ENCODE measurements at places on chromosomes 7 and 10.

DNA sequence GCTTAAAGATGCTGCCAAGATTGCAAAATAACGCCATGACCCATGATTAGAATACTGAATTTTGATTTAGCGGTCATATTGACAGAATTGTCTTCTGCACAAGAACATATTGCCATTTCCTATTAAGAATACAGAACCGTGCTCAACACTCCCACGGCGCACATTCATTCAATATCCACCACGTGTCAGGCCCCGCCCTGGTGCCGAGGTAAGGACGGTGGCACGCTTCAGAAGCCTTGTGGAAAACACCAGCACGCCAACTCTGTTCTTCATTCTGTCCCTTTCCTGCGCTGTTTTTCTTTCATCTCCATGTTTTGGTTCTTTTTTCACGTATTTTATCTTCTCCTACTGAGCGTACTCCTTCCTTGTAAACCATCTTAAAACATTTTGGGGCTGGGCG is 189.3 kb downstream of the ZMYND11 start:
- DNase-seq: no peak

- no peak for DNase-seq
Measured at GRCh38 chr7:149666360-149666945, 106.9 kb downstream of the ZNF467 start.

DNA sequence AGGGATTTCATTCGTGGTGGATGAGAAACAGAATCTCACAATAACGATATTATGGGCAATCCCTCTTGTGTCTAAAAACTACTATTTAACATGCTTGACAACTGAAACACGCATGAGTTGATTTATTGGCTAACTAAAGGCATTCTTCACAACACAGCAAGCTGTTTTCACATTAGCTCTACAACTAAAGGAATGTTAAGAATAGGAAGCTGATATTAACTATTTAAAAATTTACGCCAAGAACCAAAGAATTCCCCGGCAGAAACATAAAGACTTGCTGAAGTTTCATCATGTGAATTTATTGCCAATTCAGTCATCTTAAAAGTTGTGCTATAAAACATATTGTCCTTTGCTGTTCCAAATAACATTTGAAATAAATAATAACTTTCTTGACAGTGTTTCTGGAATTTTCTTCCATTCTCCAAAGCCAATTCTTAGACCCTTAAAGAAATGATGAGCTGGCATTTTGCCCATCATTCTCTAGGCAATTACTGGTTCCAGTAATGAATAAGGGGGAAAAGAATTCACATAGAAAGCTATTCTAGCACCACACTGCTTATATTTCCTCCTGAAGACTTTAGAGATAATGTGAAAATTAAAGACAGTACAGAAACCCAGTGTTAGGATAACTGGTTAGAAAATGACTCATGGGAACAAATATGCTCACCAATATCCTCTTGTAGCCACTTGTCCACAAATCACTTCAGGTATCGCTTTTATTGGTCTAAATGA is 233.1 kb downstream of the PARD3 start:
- DNase-seq: no peak

GRCh38 chr7:24732646-24733413 is 24.4 kb downstream of the GSDME start:
- DNase-seq: no peak

- DNase-seq: no peak
Measured at GRCh38 chr7:123972831-123973230, 47.8 kb downstream of the SPAM1 start.

DNA sequence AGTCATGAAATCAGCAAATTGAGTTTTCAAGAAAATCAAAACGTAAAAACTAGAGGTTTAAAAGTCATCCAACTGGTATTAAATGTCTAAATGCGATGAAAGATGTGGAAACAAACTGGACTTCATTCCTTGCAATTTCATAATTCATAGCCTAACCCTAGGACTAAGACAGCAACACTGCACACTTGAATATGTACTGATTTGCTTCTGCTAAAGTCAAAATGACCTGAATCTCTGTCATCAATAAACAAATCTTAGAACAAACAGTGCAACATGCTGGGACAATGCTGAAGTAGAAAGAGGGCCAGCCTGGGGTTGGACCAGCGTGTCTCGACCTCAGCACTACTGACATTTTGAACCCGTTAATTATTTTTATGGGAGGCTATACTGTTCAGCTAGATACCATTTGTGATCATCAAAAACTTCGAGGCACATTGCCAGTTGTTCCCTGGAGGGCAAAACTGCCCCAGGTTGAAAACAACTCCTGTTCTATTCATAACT is 47.1 kb downstream of the MYOF start:
- no peak for DNase-seq

DNA sequence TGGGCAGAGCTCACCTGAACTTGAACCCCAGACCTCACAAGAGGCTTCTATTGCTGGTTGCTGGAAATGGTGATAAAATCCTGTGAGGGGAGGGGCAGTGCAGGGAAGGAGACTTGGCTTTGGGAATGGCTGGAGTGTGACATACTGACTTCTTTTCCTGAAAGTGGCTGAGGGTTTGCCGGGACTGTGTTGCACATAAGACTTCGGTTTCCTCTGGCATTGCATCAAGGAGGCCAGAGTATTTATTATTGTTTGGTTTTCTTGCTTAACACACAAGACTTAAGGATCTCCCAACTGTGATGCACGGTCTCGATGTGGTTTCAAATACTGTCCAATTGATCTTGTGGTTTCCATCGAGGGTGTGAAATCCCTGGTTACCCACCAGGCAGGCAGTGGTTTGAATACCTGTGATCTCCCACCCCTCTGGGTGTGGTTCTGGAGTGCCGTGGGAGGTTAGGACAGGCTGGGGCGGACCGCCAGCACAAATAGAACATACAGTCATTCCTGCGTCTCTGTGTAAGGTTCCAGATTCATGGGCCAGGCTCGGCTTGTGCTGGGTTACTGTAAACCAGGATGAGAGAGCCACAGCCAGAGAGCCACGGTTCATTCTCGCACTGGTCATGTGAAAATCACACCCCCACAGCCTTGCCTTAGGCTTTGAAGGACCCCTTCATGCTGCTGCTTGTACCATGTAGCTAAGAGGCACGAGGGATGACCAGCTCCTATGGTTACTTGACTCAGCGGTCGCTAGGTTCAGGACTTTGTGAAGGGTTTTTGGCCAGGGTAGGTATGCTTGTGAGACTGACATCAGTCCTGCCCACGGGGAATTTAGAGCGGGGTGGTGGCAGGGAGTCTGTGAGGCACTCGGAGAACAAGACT is 39.2 kb downstream of the WBP1L start:
- DNase-seq: no peak

- DNase-seq: no peak
Measured at GRCh38 chr7:13179775-13180523, 492.5 kb downstream of the ARL4A start.

DNA sequence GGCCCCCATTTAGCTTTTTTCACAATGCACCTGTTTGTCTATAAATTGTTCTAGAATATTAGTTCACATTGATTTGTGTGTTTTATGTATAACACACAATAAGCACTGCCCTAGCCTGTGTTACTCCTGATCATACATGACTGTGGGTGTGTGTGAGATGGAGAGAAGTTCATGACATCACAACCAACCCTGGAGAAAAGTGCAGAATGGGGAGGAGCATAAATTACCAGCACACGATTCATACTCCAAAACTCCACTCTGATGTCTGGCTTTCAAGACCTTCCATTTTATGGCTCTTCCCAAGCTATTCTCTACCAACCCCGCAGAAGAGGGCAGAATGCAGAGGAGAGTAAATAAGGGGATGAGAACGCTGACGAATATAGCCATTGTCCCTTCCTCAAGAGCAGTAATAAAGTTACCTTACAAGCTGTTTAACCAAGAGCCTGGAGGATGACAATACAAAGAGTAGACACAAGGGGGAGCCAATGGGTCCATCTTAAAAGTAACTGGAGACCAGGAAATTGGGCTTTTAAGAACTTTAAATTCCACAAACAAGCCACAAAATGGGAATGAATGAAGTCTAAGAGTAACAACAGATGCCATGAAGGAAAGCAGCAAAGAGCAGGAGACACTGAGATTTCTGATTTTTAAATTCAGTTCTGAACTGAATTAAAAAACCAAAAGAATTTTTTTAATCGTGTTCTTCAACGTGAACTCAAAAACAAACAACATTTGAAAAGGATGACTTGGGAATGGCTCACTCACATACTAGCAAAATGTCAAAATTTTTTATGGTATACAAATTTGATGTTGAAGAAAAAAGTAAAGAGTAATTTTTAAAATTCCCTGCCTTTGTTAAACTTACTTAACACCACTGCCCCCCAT is 159.6 kb downstream of the PARD3 start:
- DNase-seq: peak; percentile 35

GRCh38 chr10:28986117-28986792 is 302.6 kb upstream of the LYZL1 start:
- DNase-seq: no peak

- DNase-seq: no peak
Measured at GRCh38 chr10:76901701-76902100, 735.9 kb downstream of the KCNMA1 start.

DNA sequence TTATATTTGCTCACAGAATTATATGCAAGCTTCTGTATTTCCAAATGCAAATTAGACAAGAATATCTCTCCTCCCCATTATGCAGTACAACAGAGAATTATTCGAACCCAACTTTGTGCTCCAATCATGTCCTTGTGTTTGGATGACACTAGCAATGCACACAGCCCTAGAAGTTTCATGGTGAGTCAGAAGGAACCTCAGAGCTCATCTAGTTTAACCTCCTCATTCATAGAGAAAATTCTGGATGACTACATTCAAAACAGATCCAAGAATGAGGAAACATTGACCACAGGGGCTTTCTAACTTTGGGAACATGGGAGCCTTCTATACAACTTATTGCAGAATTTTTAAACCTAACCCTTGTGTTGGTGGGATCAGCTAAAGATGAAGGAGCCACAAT is 12.8 kb upstream of the ARID5B start:
- DNase-seq: no peak

DNA sequence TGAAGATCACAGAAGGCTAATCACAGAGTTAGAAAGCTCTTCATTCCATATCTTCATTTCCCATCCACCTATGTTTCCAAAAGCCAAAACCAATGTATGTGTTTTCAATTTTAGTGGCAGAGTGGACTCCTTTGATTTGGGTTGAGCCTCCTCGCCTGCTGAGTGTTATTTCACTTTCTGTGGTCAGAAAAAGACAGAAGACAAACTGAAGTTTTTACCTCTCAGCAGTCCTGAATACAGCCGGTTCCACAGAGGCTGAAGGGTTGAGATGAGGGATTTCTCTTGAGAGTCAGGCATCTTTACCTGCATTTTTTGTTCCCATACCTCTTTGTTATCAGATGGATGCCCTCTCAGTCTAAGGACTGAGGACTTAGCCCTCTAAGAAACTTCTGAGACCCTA is 659.6 kb downstream of the CCSER2 start:
- DNase-seq: no peak

DNA sequence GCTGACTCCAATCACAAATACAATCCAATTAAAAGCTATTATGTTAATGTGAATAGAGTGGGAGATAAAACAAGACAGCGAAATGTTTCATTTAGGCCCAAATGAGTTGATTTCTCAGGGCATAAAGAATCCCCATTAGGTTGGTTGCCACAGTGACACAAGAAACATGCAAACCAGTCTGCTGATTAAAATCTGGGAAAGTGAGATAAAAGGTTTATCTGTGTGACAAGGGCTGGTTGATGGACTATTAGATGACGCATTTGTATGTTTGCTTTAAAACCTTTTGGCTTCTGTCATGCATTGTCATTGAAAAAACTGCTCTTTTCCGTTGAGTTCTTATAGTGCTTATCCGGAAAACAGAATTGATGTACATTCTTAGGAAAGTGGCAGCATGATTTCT is 658.2 kb downstream of the GATA3 start:
- DNase-seq: no peak

GRCh38 chr10:113802997-113803396 is 50.9 kb downstream of the DCLRE1A start:
- no peak for DNase-seq

DNA sequence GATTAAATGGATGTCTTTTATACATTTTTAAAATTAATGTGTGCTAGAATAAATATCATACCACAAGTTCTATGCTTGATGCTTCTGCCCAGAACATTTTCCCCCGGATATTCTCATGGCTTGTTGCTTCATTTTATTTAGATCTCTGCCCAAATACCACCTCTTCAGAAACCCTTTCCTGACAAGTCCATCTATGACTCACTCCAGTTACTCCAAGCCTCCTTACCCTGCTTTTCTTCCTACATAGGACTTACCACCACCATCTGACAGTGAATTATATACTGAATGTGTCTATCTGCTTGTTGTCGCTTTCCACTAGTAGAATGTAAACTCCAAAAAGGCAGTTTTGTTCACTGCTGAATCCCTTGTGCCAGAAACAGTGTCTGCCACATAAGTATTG is 19.1 kb upstream of the ERVW-1 start:
- no peak for DNase-seq

GRCh38 chr10:8225187-8225586 is 170.7 kb downstream of the GATA3 start:
- DNase-seq: no peak

- DNase-seq: no peak
Measured at GRCh38 chr7:46155367-46155766, 234.3 kb upstream of the IGFBP3 start.

GRCh38 chr7:85928500-85928899 is 715.2 kb upstream of the GRM3 start:
- DNase-seq: peak; percentile 10

- no peak for DNase-seq
Measured at GRCh38 chr7:107233174-107233573, 64.4 kb downstream of the HBP1 start.

DNA sequence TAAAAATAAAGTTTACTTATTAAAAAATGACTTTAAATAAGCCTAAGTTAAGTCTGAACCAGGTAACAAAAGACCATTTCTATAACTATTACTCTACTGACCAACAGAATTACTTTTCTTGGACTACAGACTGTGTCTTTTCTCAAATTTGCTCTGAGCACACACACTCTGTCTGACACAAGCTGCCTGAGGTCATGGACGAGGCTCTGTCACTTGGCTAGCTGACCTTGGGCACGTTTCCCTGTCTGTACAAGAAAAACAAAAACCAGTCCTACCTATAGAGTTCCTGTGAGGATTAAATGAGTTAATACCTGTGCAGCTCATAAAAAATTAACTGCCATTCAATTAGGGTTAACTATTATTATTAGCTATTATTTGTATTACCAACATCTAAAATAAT is 22.9 kb downstream of the ATE1 start:
- DNase-seq: no peak

DNA sequence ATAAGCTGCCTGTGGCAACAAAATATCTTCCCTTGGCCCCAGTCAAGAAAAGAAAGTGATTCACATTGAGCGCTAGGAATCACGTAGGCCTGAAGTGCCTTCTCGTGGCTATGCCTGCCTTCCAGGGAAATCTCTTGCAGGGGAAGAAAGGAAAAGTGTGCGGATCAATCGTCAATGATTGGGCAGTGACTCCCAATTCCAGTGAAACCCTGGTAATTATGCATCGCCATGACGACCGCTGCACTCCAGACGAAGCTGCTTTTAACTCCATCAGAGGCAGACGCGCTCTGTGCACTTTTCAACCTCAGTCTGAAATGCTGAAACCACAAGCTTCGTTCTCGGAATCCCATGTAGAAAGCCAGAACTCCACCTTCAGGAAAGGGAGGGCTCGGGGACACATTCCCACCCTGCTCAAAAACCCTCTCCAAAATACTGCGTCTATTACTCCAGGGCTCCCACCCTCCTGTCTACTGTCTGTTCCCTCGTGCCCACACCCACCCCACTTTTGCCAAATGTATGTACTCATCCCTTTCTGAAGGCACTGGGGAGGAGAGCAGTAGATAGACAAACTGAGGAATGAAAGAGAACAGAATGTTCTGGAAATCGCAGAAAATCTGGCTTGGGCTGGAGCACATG is 24.2 kb upstream of the PRKAG2 start:
- no peak for DNase-seq

Data from hippocampal formation (tissue), 2 donors.